Fibroblast of skin of right quadriceps (primary cell): ENCODE measurements at places on chromosomes 13 and 19.
A peak's percentile ranks its signal among the peaks of the same experiment; 100 is the strongest.

GRCh38 chr13:84645196-84646012 is 763.1 kb upstream of the SLITRK1 start:
- peak; percentile 91 for DNase-seq

- no peak for DNase-seq
Observed at GRCh38 chr19:38287604-38288003, 16.4 kb upstream of the C19orf33 start.

DNA sequence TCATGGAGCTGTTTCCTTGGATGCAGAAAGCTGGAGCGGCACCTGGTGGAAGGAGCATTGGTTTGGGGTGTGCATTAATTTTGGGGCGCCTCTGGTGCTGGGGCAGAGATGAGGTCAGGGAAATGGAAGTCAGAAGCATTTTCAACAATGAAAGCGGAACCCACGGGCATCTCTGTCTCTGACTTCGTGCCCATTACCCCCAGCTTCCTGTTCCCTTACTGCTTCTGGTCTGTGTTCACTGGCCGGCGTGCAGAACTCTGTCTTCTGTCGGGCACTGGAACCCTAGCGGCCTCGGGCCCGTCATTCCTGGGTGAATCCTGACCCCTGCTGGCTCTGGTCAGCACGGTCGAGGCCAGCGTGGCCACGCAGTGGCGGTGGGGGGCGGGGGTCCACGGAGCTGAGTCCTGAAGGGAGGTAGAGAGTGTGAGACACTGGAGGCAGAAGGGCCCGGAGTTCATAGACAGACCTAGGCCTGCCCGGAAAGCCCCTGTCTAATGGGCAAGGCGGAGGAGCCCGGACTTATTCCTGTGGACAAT is 7.9 kb upstream of the LINGO3 start:
- DNase-seq: peak; percentile 48

DNA sequence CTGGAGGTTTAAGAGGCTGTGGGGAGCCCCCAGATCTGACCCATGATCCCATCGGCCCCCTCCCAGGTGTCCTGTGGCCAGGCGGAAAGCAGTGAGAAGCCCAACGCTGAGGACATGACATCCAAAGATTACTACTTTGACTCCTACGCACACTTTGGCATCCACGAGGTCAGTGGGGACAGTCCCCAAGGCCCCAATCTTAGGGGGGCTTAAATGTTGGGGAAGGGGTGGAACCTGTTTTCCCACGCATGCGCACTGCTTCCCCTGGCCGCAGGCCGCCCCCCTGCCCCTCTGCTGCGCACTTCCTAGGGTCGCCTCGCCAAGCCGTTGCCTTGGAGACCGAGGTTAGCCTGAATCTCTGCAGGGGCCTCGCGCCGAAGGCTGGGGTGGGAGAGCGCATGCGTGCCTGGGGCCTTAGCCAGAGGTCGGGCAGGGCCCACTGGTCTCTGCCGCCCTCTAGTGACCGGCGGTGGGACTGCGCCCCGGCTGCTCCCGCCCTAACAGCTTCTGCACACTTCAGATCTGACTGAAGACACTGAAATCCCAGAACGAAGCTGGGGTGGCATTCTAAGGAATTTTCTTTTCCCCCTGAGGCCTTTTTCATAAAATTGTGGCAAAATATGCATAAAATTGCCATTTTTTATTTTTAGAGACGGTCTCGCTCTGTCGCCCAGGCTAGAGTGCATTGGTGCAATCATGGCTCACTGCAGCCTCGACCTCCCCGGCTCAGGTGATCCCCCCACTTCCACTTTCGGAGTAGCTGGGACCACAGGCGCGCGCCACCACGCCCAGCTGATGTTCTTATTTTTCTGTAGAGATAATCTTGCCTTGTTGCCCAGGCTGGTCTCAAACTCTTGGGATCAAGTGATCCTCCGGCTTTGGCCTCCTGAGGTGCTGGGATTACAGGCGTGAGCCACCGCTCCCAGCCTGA is 3.6 kb downstream of the PRMT1 start:
- peak; percentile 78 for DNase-seq

DNA sequence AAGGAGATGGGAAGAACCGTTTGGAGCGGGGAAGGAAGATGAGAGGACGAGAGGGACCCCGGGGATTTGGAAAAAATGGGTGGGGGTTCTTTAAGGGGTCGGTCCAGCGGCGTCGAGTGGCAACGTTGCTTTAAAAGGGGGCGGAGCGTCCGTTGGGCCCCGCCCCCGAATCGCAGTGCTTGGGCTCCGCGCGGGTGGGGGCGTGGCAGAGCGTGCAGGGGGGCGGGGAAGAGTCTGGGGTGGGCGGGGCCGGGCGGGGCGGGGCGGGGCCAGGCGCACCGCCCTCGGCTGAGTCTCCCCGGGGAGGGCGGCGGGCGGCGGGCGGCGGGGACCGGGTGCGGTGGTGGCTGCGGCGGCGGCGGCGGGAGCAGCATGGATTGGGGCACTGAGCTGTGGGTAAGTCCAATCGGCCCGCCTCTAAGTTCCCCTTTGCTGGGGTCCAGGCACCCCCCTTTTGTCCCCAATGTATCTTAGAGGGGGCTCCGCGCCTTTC is at the start of gene TRIP10:
TSS of gene TRIP10 (plus strand) at position 291 of the 493 bp plus-strand sequence. CDS start at position 373, 82 bp downstream.
- DNase-seq: peak; percentile 83

DNA sequence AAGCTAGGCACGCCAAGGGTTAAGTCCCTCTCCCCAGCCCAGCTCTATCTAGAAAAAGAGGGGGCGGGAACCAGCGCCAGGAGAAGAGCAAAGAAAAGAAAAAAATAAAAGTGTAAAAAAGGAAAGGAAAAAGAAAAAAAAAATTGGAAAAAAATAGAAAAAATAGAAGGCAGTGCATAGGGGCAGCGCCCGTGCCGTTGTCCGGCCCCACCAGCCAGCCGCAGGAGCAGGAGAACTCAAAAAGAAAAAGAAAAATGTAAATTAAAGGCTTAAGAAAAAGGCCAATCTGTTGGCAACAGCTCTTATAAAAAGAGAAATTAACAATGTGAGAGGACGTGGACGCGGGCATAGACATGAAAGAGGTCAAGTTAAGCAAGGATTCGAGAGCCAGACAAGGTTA is 105.4 kb upstream of the ZNF98 start:
- no peak for DNase-seq

- no peak for DNase-seq
Observed at GRCh38 chr19:45682117-45682516, 9.6 kb downstream of the SNRPD2 start.

DNA sequence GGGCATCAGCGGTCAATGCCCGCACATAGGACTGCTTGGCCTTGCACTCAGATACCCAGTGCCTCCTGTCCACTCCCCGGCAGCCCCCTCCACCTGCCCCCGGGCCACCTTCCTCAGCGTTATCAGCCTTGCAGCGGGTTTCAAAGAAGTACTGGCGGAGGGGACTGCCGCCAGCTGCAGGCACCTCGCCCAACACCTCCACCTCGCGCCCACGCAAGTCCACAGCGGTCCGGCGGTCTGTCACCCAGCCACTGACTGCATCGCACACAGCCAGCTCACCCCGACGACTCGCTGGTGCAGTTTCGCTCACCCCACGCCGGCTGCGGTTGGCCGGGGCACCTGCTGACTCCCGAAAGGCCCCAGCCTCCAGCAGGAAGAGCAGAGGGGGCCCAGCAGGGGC is 3.2 kb downstream of the NTF4 start:
- no peak for DNase-seq

GRCh38 chr19:34269968-34270621 is 15.7 kb downstream of the GARRE1 start:
- DNase-seq: peak; percentile 79

- peak; percentile 43 for DNase-seq
Observed at GRCh38 chr13:33186861-33187291, 98.7 kb downstream of the STARD13 start.

GRCh38 chr19:27881213-27881612 is 1331.7 kb downstream of the UQCRFS1 start:
- DNase-seq: no peak

GRCh38 chr19:19338082-19338481 is 17.5 kb downstream of the MAU2 start:
- DNase-seq: no peak
